ENCODE measurements at places on chromosomes 13 and 19. TPM values are rescaled to one million over a fixed set of nuclear protein-coding genes. Genes with fewer than 3 reads are reported as not detected.

The PRTN3 gene
- total RNA-seq: 225 TPM

- no peaks in the 10 kb centered on the region for H3K36me3 ChIP-seq
- H3K4me1 ChIP-seq: no peaks in the 10 kb centered on the region
- H3K27ac ChIP-seq: no peak overlapping the region
- H3K27me3 ChIP-seq: no peaks in the 10 kb centered on the region
These were observed 682.5 kb downstream of the PCDH9 start for GRCh38 chr13:66547685-66548084.

DNA sequence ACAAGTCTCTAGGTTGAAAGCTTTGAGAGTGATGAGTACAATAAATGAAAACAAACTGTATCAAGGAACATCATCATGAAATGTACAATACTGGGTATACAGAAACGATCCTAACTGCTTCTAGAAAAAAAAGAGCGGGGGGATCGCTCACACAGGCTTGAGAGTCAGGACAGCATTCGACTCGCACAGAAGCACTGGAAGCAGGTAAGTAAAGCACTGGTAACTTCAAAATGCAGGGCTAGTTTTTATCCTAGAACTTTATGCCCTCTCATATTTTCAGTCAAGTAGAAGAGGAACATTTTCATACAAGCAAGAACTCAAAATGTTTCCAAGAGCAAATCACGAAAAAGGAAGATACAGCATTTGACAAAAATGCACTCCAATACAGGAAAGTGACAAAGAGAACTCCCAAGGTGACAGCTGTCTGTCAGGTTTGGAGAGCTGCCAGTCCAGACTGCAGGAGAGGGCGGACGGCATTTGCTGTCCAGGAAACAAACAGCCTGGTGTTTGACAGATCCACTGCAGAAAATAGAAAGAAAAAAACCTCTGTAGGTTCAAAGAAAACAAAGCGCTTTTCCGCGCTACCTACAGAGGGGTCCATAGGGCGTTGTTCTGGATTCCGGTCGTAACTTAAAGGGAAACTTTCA lies 58.2 kb upstream of the XPO4 start:
- no peaks in the 10 kb centered on the region for H3K36me3 ChIP-seq
- H3K4me3 ChIP-seq: no peak overlapping the region
- H3K4me1 ChIP-seq: no peaks in the 10 kb centered on the region
- H3K27me3 ChIP-seq: no peaks in the 10 kb centered on the region

DNA sequence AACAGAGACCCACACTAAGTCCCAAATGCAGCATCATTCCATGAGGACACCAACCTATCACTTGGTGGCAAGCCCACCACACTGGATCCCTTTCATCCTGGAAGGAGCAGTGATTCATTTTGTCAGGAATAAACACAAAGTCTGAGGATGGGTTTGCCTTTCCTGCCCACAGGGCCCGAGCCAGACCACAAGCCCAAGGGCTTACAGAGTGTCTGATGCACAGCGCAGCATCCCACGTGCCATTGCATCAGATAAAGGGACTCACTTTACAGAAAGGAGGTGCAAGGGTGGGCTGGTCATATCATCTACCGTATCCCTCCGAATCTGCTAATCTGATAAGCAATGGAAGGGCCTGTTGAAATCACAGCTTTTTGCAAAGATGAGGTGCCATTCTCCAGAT lies 12.2 kb upstream of the KCTD15 start:
- H3K27me3 ChIP-seq: no peaks in the 10 kb centered on the region
- no peak overlapping the region for H3K27ac ChIP-seq
- no peaks in the 10 kb centered on the region for H3K36me3 ChIP-seq
- no peak overlapping the region for H3K4me3 ChIP-seq
- no peak for DNase-seq

- no peak overlapping the region for H3K27ac ChIP-seq
- H3K36me3 ChIP-seq: no peaks in the 10 kb centered on the region
- H3K4me3 ChIP-seq: no peak overlapping the region
These were observed 10.5 kb upstream of the SMG9 start for GRCh38 chr19:43765109-43765876.

Data from liver (tissue), 10 donors.